ENCODE measurements at places on chromosomes 5 and 9.
A peak's percentile ranks its signal among the peaks of the same experiment; 100 is the strongest.

DNA sequence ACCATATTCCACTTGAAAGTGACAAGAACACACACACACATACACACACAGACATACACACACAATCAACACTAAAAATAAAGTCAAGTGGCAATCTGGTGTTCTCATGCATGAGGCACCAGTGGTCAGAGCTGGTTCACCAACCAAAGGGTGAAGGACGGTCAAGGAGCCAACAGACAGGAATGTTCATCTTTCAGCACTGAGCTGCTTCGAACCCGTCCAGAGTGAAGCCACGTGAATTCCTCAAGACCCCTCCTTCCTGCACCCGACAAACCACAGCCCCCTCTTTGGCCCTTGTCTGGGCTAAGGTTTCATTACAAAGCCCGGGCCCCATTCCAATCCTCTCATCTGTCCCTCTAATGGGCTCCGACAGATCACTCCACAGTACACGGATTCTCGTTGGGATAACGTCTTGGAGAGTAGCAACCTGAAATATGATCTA is 84.5 kb upstream of the SMIM23 start:
- DNase-seq: no peak

GRCh38 chr9:91047529-91047928 is 245.9 kb downstream of the SYK start:
- DNase-seq: no peak

GRCh38 chr5:10563945-10564837 is at the start of gene ANKRD33B:
TSS of gene ANKRD33B (plus strand) at chr5:10564070. CDS start at chr5:10564468, 398 bp downstream.
- no peak for DNase-seq

- no peak for DNase-seq
These were observed 13.2 kb downstream of the GADD45G start for GRCh38 chr9:89617978-89618377.

GRCh38 chr5:83927140-83927733 is 206.6 kb upstream of the HAPLN1 start:
- peak; percentile 10 for DNase-seq

GRCh38 chr5:172724242-172725183 is 46.5 kb downstream of the DUSP1 start:
- DNase-seq: no peak

DNA sequence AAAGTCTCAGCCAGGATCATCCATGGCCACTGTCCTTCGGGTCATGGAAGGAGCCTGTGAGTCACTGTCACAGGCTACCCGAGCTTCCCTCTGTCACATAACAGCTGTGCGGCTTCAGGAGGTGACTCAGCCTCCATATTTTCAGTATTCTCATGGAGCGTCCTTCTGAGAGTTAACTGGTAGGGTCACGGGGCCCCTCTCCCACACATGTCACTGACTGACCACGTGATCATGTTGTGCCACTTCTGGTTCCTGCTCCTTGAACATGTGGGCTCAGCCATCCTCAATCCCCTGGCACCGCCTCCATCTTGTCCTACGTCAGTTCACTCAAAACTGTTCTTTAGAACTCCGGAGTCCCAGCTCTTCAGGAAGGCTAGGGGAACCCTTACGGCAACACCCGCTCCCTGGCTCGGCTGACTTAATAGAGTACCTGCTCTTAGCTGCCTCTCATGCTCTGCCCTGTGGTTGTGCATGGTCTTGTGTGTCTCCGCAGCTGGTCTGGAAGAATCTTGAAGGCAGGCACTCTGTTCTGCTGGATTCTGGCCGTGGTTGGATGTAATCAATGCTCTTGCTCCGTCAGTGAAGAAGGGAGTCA is 182.8 kb downstream of the ICE1 start:
- no peak for DNase-seq

DNA sequence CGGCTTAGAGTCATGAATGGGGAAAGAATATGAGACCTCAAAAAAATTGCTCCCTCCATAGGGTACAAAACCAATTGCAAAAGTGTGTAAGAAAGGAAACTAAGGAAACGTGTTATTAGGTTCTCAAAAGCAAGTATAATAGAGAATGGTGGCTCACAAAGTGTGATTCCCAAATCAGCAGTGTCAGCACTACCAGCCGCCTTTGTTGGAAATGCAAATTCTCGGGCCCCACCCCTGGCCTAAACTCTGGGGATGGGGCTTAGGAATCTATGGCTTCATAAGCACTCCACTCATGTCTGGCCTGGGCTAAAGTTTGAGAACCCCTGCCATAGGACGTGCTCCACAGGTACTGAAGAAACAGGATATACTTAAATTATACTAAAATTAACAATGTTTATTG is 1.6 kb upstream of the CCDC69 start:
- no peak for DNase-seq

GRCh38 chr5:144820278-144820677 is 649.6 kb downstream of the KCTD16 start:
- no peak for DNase-seq

DNA sequence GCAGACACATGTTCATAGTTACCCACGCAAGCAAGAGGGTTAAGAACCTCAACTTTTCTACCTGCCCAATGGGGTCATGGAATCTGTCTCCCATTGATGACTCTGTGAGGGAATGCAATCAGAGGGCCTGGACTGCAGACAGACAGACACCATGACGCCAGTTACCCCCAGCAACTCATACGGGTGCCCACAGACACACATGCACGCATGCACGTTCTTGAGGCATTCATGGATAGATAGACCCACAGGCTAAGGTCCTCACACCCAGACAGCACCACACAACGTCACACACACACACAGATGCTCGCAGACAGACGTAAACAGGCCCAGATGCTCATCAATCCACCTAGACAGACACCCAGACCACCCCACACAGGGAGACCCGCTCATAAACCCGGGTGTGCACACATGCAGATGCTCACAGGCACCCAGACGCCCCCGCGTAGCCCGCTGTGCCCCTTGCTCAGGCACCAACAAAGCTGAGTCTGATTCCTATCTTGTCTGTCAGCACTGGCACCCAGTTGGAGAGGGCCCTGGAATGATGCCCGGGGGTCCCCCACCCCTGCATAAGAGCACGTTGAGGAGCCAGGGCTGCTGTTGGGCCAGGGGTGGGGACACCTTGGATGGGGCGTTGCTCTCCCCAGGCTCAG is 23.6 kb downstream of the LHX2 start:
- DNase-seq: no peak

GRCh38 chr5:172189693-172190296 is 1.8 kb upstream of the STK10 start:
- no peak for DNase-seq

GRCh38 chr9:17063535-17064135 is 71.2 kb upstream of the CNTLN start:
- no peak for DNase-seq

- no peak for DNase-seq
These were observed 515.1 kb downstream of the DMAC1 start for GRCh38 chr9:7284517-7284916.

DNA sequence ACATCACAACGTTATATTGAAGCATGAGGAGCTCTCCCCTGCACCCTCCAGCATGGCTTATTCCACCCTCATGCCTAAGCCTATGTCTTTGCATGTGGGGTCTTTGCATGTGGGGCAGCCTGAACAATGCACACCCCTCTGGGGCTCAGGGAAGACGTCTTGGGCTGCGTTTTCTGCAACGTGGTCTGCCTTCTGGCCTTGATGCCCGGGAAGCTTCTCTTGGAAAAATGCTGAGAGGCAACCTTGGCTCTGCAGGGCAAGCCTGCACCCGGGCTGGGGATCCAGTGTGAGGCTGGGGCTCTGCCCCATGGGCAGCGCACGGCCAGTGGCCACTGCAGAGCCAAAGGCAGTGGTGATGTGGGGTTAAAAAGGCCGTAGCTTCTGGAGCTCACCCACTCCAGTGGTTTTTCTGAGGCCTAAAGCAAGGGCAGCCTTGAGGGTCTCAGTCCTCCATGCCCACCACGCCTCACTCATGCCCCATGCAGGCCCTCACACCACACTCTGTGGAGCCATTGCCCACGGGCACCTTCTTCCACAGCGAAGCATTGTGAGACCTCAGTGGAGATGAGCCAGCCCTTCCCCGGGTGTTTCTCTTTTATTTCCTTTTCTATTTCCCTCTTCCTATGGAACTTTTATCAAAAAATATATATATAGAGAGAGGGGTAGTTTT is 112.2 kb downstream of the MRPL36 start:
- no peak for DNase-seq

DNA sequence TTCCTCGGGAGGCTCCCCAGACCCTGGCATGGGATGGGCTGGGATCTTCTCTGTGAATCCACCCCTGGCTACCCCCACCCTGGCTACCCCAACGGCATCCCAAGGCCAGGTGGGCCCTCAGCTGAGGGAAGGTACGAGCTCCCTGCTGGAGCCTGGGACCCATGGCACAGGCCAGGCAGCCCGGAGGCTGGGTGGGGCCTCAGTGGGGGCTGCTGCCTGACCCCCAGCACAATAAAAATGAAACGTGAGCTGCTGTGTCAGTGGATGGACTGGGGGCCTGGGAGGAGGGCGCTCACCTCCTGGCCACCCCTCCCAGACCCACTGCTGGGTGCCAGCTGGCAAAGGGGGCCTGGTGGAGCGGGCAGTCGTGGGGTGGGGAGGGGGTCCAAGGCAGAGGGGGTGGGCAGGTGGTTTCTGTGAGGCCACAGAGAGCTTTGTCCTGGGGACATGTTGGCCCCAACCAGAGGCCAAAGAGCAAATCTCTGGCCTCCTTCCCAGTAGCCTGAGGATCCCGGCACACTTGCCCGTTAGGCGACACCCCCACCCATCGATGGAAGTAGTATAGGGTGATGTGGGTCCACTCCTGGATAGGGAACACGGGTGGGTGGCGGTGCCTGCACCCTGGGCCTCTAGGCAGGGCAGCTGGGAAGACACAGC is 9.8 kb downstream of the EGFL7 start:
- DNase-seq: no peak

GRCh38 chr5:65721050-65721719 is 724 bp downstream of the SGTB start:
- no peak for DNase-seq

- no peak for DNase-seq
These were observed 9.0 kb upstream of the OR1N1 start for GRCh38 chr9:122536134-122536533.

DNA sequence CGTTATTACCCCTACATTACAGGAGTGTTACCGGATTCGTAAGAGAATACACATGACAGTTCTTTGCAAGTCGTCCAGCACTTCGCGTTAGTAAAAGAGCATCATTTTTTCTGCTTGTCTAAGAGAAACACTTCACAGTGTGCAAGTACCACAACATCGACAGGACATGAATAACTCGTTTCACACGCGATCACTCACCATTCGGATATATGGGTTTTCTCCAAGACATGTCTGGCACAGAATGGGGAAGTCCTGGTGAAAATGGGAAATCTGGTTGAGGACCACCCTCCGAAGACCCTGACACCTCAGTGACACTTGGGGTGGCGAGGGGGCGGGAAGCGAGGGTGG is 642 bp downstream of the RBM22 start:
- DNase-seq: no peak

- DNase-seq: no peak
These were observed 782.2 kb upstream of the NUDT12 start for GRCh38 chr5:104344809-104345208.

DNA sequence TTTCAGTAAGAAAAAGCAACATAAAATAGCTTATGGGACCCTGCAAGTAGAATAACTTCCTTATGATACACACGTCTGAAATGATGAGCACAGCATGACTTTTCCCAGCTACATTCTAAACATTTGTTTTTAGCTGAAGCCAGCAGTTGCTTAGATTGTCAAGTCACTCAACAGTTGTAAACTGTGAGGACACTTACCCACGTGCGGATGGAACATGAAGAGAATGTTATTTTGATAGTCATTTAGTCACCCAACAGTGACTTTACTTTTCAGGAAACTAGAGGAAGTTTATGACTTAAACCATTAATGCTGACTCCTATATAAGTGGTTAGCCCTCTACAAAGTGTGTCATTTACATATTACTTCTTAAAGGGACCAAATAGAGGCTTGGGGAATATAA is 3.0 kb downstream of the HACD4 start:
- DNase-seq: no peak

GRCh38 chr5:14408969-14409586 is 172.5 kb upstream of the OTULINL start:
- DNase-seq: no peak

DNA sequence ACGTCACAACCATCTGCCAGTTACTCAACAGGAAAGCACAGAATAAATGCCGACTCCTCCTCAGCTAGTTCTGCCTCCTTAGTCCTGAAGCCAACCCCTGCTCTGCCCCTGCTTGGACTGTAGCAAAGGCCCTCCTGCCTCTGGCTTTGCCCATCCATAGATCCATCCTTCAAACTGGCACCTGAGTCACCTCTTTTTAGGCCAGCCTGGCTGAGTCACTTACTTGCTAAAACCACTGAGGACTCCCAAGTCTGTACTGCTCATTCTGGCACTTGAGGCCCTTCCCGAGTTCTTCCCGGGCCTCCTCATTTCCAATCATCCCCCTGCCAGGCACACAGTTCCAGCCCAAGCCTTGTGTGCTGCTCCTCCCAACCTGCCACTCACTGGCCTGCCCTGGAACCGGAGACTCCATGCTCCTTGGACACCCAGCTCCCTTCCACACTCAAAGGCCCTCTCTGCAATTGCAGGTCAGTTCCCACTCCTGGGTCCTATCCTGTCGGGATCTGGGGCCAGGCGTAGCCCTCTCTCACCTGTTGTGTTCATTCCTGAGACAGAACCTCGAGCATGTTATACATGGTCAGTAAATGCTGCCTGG is 220.1 kb downstream of the DAB2IP start:
- no peak for DNase-seq

GRCh38 chr9:89781838-89782540 is 177.2 kb downstream of the GADD45G start:
- no peak for DNase-seq

GRCh38 chr5:66864240-66864884 is 268.2 kb downstream of the MAST4 start:
- no peak for DNase-seq

DNA sequence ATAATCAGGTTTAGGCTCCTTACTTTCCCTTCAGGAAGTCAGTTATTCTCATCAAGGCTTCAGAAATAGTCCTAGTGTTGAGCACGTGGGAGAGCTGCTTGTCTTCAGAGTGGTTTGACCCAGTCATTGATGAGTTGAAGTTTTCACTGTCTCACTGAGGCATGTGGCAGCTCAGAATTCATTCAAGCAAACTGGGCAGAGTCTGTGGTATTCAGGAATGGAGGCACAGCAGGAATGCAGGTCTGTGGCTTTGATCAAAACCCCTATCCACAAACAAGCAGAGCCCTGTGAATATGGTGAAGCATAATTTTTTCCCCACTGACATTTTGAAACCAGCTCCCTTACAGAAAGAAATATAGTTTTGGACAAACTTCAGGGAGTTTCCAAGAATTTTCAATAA is 207.3 kb downstream of the CD180 start:
- DNase-seq: no peak

- DNase-seq: no peak
These were observed 87.0 kb downstream of the IQGAP2 start for GRCh38 chr5:76489877-76490688.

- DNase-seq: peak; percentile 21
These were observed 757 bp downstream of the CDC26 start for GRCh38 chr9:113274474-113275156.

- no peak for DNase-seq
These were observed 111.7 kb upstream of the IRX2 start for GRCh38 chr5:2863133-2863532.

DNA sequence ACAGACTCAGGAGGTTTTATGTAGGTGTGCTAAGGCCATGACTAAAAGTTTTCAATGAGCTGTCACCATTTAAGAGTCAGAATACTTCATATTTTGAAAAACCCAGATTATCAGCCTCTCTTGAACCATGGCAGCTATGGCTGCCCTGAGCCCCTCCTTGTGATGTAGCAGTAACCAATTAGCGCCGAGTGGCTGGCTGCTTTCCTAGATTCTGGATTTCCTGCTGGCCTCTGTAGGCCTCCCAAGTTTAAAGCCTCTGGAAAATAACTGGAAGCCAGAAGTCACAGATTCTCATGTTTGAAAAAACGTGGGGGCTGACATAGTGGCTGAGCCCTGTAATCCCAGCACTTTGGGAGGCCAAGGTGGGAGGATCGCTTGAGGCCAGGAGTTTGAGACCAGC is 25.5 kb downstream of the DAB2IP start:
- no peak for DNase-seq
